ENCODE measurements at places on chromosomes 16 and 17.
A peak's percentile ranks its signal among the peaks of the same experiment; 100 is the strongest.

DNA sequence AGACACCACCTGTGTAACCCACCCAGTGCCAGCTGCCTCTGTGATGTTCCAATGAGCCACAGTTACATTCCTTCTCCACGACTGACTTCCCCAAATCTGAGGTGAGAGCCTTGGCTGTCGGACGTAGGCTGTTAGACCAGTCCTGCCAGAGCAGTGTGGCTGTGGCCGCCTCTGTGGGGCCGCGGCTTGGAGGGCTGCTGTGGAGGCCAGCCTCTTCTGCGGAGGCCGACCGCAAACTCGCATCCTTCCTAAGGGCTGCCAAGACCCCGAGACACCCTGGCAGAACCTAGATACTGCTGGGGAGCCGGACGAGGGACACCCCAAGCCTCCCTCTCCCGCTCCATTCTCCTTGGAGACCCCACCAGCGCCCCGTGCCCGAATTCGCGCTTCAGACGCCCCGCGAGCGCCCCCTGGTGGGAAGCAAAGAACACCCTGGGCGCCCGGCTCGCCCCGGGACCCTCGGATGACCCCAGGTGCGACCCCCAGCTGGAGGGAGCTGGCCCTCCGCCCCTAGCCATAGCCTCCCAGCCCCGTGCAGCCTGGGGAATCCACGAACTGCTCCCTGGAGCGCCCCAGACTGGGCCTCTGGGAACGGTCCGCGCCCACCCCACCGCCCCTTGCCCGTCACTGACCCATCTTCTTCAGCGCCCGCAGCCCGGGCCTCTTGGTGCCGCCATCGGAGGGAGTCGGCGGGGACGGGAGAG, 547 bp downstream of the PLCD3 start:
- peak; percentile 51 for DNase-seq

DNA sequence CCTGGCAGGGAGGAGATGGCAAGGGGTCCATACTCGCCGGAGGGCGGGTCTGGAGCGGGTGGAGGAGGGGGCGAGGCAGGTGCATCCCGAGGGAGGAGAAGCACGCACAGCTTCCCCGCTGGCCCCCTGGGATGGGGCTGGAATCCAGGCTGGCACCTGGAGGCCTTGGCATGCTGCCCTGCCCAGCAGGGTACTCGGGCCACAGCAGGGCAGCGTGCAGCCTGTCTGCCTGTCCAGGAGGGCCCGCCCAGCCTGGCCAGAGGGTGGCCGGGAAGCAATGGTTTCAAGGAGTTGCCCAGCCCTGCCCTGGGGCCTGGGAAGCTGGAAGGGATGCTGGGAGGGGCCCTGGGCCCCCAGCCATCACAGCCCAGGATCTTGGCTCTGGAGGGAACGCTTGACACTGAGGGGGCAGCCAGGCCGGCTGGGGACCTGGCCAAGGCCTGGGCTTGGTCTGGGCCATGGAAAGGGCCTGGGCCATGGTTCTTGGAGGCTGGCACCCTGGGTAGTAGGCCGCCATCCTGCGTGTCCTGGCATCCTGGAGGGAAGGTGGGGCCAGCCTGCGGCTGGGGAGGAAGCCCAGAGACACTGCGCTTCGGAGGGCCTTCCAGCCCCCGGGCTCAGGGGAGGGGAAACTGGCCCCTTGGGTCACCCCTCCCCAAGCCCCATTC, 1.1 kb downstream of the GLIS2 start:
- DNase-seq: peak; percentile 51

GRCh38 chr17:21679256-21680146, 12.8 kb upstream of the KCNJ18 start:
- no peak for DNase-seq

- DNase-seq: no peak
Measured at GRCh38 chr17:8012996-8013640, 10.7 kb downstream of the GUCY2D start.
